Chondrocyte (in vitro differentiated cells): ENCODE measurements at places on chromosomes 16 and 17. TPM values are rescaled to one million over a fixed set of nuclear protein-coding genes. Genes with fewer than 3 reads are reported as not detected.
A peak's percentile ranks its signal among the peaks of the same experiment; 100 is the strongest.

DNA sequence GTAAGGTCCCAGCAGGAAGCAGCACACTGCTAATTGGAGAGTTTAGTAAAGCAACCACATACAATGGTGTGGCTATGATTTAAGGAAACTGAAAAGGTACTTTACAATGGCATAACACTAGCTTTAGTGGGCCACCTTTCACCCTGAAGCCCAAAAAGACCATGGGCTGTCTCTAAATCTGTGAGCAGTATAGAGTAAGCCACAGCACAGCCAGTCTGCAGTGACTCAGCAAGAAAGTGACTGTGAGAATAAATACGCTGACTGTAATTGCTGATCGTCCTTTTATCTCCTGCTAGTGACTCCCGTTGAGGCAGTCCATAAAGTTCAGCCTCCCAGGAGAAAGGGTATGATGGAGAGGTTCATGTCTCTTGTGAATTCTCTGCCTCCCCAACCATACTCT is 679.8 kb upstream of the KIF2B start:
- H3K4me1 ChIP-seq = peaks cover 2% of the 10 kb centered on the region
- DNase-seq = no peak
- no peak overlapping the region for H3K4me3 ChIP-seq

DNA sequence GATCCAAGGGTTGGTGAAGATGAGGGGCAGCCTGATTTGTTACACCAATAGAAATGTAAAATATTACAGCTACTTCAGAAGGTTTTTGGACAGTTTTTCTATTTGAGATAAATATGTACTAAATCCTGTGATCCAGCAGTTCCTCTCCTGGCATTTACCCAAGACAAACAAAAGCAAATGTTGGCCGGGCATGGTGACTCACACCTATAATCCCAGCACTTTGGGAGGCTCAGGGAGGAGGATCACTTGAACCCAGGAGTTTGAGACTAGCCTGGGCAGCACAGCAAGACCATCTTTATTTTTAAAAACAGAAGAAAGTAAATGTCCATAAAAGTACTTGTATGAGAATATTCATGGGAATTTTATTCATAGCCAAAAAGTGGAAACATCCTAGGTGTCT is 64.8 kb upstream of the MRC2 start:
- peaks cover 24% of the 10 kb centered on the region for H3K36me3 ChIP-seq
- no peaks in the 10 kb centered on the region for H3K27me3 ChIP-seq
- no peak for DNase-seq

Gene DNAI2
- total RNA-seq = not detected in 3 replicates

DNA sequence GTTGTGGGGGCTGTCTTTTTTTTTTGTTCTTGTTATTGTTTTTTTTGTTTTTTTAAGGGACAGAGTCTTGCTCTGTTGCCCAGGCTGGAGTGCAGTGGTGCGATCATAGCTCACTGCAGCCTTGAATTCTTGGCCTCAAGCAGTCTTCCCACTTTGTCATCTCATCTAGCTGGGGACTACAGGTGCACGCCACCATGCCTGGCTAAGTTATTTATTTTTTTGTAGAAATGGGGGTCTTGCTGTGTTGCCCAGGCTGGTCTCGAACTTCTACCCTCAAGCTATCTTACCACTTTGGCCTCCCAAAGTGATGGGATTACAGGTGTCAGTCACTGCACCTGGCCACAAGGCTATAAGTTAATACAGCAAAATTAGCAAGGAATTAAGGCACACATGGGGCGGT is 101.7 kb downstream of the ABCC1 start:
- H3K27ac ChIP-seq = no peak overlapping the region
- peaks cover 31% of the 10 kb centered on the region for H3K36me3 ChIP-seq
- no peaks in the 10 kb centered on the region for H3K4me1 ChIP-seq
- no peak for DNase-seq
- H3K27me3 ChIP-seq = no peaks in the 10 kb centered on the region
- H3K4me3 ChIP-seq = no peak overlapping the region

Gene FZD2
- 103 to 127 TPM (median 108 TPM) in 3 replicates for total RNA-seq

DNA sequence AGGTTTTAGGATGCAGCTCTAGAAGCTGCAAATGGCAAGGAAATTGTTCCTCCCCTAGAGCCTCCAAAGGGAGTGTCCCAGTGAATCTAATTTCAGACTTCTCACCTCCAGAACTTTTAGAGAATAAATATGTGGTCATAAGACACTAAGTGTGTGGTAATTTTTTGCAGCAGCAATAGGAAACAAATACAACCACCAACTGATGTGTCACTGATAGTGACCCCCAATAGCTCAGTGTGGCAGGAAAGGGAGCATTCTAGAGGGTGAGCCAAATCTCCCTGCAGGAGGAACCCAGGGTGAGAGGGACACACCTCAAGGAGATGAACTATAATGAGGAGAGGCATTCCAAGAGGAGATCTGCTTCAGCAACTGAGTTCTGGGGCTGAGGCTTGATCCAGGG is 4.1 kb downstream of the CCL4L2 start:
- no peak overlapping the region for H3K4me3 ChIP-seq
- H3K27ac ChIP-seq = no peak overlapping the region
- DNase-seq = no peak
- peaks cover 36% of the 10 kb centered on the region for H3K27me3 ChIP-seq
- no peaks in the 10 kb centered on the region for H3K36me3 ChIP-seq
- H3K4me1 ChIP-seq = no peaks in the 10 kb centered on the region

Gene MYH3
- total RNA-seq = 3.0 to 3.5 TPM (median 3.2 TPM) in 3 replicates

GRCh38 chr16:26877421-26877820 is 189.3 kb upstream of the C16orf82 start:
- H3K27me3 ChIP-seq = no peaks in the 10 kb centered on the region
- no peak overlapping the region for H3K27ac ChIP-seq
- no peaks in the 10 kb centered on the region for H3K36me3 ChIP-seq
- no peak for DNase-seq

GRCh38 chr16:55647798-55648197 is 8.0 kb upstream of the SLC6A2 start:
- no peak overlapping the region for H3K27ac ChIP-seq
- DNase-seq = no peak
- no peaks in the 10 kb centered on the region for H3K36me3 ChIP-seq
- H3K4me3 ChIP-seq = no peak overlapping the region

Gene CLEC18C
- total RNA-seq = 0.34 TPM in 1 of 3 replicates, not detected in the others

GRCh38 chr17:82095777-82096708 is 2.0 kb downstream of the FASN start:
- DNase-seq = peak; percentile 94
- peaks cover 5% of the 10 kb centered on the region for H3K36me3 ChIP-seq
- peak overlapping the region; percentile 67 for H3K4me3 ChIP-seq
- no peaks in the 10 kb centered on the region for H3K27me3 ChIP-seq
- H3K4me1 ChIP-seq = peaks cover 22% of the 10 kb centered on the region
- peak overlapping the region; percentile 32 for H3K27ac ChIP-seq

Gene CARHSP1
- total RNA-seq = 46.5 to 57.4 TPM (median 54.1 TPM) in 3 replicates
